ENCODE measurements at places on chromosomes 4 and X.

DNA sequence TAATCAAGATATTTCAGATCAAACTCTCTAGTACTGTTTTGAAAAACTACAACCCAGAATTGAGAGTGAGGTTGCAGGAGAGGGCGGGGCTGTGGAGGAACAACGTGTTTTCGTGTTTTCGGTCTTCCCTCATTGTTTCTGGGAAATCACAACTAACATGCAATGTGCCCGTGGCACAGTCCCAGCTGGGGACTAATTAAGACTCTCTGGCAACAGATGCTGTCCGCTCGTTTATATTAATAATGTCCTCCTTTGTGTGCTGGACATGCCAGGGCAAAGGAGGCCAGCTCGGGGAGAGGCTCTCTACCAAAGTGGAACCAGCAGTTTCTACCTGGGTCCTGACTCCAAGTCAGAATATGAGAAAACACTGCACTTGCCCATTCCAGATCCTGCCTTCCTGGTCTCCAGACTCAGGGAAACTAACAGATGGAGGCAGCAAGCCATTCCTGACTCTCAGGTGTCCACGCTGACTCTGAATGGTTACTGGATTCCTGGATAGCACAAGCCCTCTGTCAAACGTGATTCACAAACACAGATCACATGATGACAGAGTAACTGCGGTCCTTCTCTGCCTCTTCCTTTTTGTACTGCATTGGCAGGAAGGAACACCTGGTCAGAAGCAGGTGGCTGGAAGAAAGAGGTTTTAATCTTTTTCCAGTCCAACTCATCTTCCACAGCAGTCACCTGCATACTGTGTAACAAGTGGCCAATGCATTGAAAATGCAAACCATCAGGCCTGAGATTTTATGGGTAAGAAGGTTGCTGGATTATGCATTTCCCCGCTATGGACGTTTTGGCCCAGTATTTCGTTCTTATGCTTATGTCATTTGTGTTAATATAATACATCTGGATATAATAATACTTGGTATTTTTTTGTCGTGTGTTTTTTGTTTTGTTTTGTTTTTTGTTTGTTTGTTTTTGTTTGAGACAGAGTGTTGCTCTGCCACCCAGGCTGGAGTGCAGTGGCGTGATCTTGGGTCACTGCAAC is 65.0 kb downstream of the COQ2 start:
- DNase-seq: peak; percentile 77

- no peak for DNase-seq
Measured at GRCh38 chr4:126233483-126233882, 918.7 kb downstream of the FAT4 start.

DNA sequence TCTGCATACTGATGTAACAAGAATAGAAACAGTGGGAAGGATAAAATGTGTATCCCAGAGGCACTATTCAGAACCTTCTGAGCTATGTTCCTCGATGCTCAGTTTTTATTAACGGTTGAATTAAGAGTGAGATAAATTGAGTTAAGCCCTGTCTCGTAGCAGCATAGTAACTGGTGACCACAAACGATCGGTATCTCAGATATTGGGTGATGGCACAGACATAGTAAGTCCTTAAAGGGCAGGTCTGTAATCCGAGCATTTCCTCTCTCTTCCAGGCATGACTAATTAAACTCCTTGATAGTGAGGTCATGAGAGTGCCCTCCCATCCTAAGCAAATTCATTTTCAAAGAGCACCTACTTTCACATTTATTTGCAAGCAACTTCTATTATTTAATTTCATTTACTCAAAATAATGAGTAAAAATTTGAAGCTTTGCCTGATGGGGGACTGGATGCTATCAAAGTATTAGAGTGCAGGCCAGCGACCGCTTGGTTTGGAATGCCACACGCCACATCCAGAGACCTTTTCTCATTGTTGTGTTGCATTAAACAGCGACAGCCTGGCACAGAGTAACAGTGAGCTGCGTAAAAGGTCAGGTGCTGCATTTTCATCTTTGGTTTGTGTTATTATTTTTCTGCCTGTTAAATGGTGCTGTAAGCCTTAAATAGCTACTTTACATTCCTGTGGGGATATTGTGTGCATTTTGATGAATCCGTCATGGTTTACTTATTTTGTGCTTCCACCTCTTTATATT is 101.9 kb downstream of the PCDH7 start:
- no peak for DNase-seq

DNA sequence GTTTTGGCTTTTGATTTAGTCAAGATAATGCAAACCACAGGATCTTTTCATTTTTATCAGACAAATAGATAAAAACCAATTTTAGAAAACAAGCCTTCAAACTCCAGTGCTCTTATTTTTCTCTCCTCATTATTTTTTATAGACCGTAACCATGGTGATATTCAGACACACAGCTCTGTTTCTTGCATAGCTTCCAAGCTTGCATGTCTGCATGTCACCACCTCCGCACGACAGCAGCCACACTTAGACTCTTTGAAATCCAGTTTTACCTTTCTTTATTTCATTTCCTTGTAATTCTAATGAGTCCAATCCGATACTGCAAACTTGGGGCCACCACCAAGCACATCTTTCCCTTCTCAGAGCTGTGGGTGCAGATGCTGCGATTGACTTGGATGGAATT is 94.3 kb upstream of the GPM6A start:
- no peak for DNase-seq

- no peak for DNase-seq
Measured at GRCh38 chrX:105468741-105469140, 248.2 kb upstream of the TEX13A start.

GRCh38 chrX:129523079-129523911 is at the start of gene SMARCA1:
Gene SMARCA1, minus strand, starts transcription at chrX:129523490. Its CDS starts 120 bp downstream, at chrX:129523370.
- DNase-seq: no peak

DNA sequence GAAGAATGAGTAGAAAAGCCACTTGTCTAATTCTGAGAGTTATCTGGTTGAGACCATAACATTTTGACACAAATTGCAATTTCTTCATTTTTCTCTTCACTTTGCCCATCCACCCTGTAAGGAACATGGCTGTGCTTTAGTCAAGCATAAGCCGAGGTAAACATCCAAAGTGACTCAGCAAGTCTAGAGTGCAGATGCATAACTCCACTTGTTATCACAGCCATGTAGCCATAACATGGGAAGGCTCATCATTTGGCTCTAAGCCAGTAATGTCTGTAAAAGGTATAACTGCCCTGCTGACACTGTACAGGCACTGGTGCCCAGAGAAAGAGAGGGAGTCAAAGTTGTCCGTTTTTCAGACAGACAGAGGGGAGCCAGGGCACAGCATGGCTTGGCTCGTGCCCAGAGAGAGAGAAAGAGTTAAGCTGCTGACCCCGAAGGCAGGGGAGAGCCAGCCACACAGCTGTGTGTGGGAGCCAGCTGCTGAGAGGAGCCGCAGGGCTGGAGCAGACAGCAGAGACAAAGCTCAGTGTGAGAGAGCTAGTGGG is 76.9 kb upstream of the EXOC1L start:
- no peak for DNase-seq

DNA sequence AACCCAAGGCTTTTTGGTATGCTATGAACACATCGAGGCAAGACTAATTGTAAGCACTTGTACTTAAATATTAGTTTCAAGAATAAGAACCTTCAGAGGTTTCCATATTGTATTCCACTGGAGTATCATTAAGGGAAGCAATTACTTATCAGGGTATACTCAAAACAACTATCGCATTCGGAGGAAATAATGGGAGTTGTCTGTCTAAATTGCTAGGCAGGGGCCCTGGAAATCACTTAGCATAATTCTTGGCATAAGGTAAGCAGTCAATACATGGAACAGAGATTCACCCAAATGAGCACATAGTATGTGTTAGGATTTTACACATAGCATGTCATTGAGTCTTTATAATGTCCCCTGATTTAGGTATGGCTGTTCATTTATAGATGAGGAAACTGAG is 249.4 kb downstream of the DHX15 start:
- no peak for DNase-seq

DNA sequence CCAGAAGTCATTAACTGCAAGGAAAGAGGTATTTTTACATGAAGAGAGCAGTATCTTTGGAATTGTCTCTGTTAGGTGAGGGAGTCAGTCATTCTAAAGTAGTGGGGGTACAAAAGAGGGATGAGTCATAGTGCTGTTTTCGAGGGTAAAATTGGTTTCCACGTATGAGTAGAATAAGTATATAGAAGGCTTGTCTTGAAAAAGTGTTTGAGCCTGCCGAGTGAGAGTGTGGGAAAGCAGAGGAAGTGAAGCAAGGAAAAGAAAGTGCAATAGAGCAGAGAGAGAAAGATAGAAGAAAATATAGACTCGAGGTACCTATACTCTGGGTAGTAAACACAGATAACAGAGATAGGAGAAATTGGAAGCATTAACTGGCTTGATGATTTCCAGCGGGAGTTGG is 696.4 kb downstream of the DMD start:
- peak; percentile 1 for DNase-seq

Data from activated CD4-positive, alpha-beta T cell treated with anti-CD3 and anti-CD28 coated beads, Interleukin-2, Interleukin-4, amounts not matched to agents 100 ng/mL and 50 ng/mL, durations not matched to agents 16 hours and 8 hours (primary cell).